ENCODE measurements at places on chromosomes 1 and 21.

DNA sequence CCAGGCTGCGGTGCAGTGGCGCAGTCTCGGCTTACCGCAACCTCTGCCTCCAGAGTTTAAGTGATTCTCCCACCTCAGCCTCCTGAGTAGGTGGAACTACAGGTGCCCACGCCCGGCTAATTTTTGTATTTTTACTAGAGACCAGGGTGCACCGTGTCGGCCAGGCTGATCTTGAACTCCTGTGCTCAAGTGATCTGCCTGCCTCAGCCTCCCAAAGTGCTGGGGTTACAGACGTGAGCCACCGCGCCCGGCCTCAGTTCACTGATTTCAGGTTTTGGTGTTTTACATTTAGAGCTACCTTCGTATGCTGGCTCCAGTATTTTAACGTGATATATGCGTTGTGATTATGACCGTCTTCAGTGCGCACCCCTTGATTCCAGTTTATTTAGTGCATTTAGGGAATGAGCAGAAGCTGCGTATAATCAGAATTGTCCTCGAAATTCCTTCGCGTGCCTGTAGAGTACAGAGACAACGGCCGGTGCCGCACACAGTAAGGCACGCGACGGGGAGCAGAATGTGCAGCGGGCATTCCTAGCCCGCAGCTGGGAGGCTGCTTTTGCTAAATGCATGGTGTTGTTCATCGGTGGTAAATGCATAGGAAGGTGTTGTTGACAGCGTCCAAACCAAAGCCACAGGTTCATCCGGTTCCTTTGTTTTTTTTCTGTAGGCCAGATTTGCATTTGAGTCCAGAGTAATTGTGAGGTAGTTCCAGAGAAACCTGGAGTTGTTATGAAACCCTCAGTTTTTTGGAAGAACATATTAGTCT, 48.9 kb upstream of the DIP2A start:
- no peak for DNase-seq

- DNase-seq, result no peak
Observed at GRCh38 chr21:40331172-40331571, 463.9 kb downstream of the PCP4 start.

GRCh38 chr1:155801149-155801548, 55.9 kb downstream of the GON4L start:
- DNase-seq, result no peak

GRCh38 chr1:37630426-37631028, 4.2 kb downstream of the RSPO1 start:
- no peak for DNase-seq

- no peak for DNase-seq
Observed at GRCh38 chr1:215830226-215830810, 263.2 kb downstream of the KCTD3 start.

GRCh38 chr1:230421481-230421880, 4.7 kb downstream of the PGBD5 start:
- peak; percentile 12 for DNase-seq

- no peak for DNase-seq
Observed at GRCh38 chr21:15682977-15683376, 46.8 kb upstream of the USP25 start.

GRCh38 chr21:34166468-34166867, 93.1 kb downstream of the MRPS6 start:
- no peak for DNase-seq

- DNase-seq, result no peak
Observed at GRCh38 chr1:145545055-145545454, 62.7 kb upstream of the GPR89A start.

GRCh38 chr1:203322500-203323179, 17.3 kb downstream of the BTG2 start:
- no peak for DNase-seq

- DNase-seq, result no peak
Observed at GRCh38 chr1:29122682-29123052, 1.0 kb downstream of the TMEM200B start.

- no peak for DNase-seq
Observed at GRCh38 chr1:6923955-6924881, 139.0 kb downstream of the CAMTA1 start.

GRCh38 chr1:40435876-40436275, 14.4 kb upstream of the ZFP69B start:
- no peak for DNase-seq

Data from vagina (tissue), 2 donors.